ENCODE measurements at places on chromosomes 13 and 19.

DNA sequence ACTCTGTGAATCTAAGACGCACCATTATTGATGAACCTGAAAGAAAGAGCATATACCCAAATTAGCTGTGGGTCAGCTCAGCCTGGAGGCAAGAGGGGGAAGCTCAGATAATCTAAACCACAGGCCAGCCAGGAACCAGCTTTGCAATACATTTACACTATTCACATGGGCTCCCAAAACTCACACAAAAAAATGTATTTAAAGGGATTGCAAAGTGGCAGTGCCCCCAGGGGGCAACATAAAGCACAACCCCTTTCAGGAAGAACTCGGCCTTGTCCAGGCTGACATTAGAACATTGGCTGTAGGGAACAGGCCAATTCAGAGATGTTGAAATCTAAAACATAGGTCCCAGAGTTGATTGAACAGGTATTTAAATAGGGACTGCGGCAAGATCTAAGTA is 3.2 kb upstream of the PROZ start:
- DNase-seq, result peak; percentile 24

DNA sequence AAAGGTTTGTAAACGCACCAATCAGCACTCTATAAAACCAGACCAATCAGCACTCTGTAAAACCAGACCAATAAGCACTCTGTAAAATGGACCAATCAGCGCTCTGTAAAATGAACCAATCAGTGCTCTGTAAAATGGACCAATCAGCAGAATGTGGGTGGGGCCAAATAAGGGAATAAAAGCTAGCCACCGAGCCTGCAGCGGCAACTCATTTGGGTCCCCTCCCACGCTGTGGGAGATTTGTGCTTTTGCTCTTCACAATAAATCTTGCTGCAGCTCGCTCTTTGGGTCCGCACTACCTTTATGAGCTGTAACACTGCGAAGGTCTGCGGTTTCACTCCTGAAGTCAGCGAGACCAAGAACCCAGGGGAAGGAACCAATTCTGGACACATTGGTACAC is 28.0 kb downstream of the ZNF175 start:
- DNase-seq, result no peak

DNA sequence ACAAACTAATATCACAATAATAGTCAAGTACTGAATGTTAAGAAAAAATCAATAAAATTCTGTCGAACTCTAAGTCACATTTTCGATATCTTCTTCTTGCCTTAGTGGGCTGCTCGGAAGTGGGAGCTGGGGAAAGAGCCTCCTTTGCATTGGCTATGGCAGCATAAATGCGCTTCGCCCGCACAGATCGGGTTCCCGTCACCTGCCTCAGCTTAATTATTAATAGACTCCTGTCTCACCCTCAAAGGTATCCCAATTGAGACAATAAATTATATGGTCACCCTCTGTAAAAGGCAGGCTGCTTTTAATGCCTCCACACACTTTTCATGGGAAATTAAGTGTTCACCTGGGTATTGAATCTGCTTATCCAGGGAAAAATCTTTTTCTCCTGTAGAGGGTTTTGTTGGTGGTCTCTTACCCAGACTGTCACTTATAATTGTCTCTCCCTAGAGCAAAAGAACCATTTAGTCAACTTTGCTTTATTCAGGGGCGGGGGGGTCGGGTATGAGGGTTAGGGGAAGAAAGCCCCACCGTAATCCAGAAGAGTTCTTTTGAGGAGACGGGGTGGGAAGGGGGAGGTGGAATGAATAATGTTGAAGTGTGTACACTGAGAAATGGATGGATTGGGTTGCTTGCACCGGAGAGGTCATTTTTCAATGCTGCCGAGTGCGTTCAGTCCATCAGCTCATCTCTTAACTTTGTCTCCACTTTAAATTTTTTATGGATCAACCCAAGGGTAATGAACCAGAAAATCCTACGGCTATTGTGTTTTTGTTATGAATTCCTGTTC is 682.6 kb upstream of the SGCG start:
- no peak for DNase-seq

- DNase-seq, result no peak
These were observed 23.5 kb upstream of the LAIR1 start for GRCh38 chr19:54387991-54388801.

- DNase-seq, result no peak
These were observed 14.2 kb downstream of the RB1 start for GRCh38 chr13:48317511-48318376.
